ENCODE measurements at places on chromosomes 5 and 9. TPM values are rescaled to one million over a fixed set of nuclear protein-coding genes. Genes with fewer than 3 reads are reported as not detected.

GRCh38 chr9:27059907-27060306 is 49.1 kb upstream of the TEK start:
- DNase-seq = no peak

DNA sequence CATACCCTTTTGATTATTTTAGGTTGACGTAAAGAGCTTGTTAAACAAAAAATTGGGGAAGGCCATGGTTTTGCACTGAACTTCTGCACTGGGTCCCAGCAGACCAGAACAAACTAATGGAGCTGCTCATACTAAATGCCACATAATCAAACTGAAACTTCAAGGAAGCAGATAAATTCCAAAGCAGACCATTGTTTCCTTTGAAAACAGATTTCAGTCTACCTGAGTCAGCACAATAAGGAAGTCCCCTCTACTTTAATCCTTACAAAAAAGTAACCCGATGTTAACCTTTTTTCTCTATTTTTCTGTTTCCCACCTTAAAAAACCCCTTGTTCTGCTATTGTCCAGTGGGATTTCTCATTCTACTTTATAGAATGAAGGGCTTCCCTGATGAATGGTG is 39.2 kb downstream of the WDR36 start:
- DNase-seq = no peak

GRCh38 chr9:113998525-113999255 is 79.4 kb downstream of the AMBP start:
- DNase-seq = no peak

- DNase-seq = no peak
Measured at GRCh38 chr5:71938895-71939294, 168.4 kb upstream of the MAP1B start.

DNA sequence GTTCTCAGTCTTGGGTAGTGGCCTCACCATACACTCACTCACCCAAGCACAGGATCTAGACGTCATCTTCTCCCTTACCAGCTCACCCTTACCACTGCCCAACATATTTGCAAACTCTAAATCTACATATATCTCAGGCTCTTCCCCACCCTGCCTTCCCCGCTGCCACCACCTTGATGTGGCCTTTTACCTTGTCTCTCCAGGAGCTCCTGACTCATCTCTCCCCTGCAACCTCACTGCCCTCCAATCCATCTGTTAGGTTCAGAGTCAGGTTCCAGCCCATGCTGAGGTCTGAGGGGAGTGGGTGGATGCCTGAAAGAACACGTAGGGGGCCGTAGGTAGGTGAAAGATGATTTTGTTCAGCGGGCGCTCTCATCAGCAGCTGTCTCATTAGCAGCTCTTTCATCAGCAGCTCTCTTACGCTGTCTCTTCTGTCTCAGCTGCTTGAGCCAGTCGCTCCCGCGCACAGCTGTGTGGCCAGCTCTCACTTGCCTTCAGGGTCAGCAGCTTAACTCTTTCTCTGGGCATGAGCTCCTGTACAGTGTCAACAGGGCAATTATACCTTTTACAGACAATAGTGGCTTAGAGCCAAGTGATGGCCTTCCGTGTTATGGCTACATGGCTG is 23.1 kb upstream of the CKMT2 start:
- DNase-seq = no peak

DNA sequence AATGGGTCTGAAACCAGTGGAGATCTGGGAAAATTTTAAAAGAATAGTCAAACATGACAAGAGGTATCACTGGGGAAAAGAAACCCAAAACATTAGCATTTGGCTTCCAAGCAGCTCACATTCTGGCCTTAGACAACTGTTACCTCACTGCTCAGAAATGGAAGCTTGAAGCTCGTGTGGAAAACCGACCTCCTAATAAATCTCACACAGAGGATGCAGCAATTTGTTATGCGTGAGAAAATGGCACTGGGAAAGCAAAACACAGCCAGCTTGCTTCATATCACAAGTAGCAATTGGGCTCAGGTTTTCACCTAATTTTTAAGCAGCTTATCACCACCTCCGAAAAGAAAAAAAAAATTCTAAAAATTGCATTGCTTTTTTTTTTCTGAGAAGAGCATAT is 103.3 kb upstream of the TAS2R1 start:
- no peak for DNase-seq

GRCh38 chr5:179963375-179963774 is 55.7 kb upstream of the TBC1D9B start:
- no peak for DNase-seq

Gene C9
- total RNA-seq = 0.96 TPM

Gene NFIB
- 99.9 TPM for total RNA-seq

Gene PCDHB2
- total RNA-seq = 1.4 TPM
